ENCODE measurements at places on chromosomes 7 and 10.

GRCh38 chr7:47456210-47456955 lies 125.5 kb downstream of the TNS3 start:
- no peak for DNase-seq

DNA sequence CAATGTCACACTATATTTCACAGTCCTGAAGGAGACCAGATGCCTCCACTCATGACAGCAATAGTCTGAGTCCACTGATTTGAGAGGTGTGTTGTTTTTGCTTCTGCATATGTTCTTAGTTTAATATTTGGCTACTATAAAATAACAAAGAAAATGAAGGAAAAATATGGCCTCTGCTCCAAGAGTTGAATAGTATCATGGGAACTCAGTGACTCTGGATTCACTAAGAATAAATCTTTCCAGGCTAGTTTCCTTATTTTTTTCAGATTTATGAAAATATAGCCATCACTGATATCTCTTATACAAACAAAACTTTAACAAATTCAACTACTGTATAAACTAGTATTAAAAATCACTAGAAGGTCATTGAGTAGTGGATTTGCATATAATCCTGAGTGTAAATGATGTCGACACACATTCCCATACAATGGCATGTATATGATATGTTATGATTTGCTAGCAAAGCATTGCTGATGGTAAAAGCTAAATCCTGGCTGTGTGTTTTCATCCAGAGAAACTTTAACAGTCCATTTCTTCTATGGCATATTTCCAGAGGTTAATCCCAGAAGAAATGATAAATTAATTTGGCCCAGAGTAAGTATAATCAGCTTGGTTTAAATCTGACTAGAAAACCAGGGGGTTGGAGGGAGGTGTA lies 66.0 kb upstream of the VIPR2 start:
- DNase-seq = no peak

DNA sequence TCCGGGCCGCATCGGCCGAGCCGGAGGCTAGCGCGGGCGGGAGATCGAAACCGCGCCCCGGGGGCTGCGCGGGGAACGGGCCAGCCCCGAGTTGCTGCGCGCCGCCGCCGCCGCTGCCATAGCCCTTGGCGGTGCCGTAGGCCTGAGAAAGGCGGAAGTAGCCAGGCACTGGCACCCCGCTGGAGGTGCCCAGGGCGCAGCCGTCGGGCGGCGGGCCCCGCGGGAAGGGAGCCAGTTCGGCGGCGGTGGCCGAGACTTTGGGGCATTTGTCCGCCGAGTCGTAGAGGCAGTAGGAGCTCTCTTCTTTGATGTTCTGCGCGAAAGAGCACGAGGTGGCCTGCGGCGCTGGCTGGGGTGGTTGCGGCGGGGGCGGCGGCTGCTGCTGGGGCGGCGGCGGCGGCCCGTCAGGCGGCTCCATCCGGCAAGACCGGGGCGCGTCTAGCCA lies 587 bp downstream of the HOXA10 start:
- DNase-seq = no peak

GRCh38 chr7:100555701-100556100 lies 16.7 kb downstream of the AGFG2 start:
- DNase-seq = no peak

- no peak for DNase-seq
Measured at GRCh38 chr10:98090822-98091221, 43.6 kb upstream of the R3HCC1L start.

GRCh38 chr10:16948361-16948760 lies 131.1 kb upstream of the RSU1 start:
- DNase-seq = no peak

GRCh38 chr10:91251430-91252056 lies 31.1 kb downstream of the PCGF5 start:
- DNase-seq = peak; percentile 46

DNA sequence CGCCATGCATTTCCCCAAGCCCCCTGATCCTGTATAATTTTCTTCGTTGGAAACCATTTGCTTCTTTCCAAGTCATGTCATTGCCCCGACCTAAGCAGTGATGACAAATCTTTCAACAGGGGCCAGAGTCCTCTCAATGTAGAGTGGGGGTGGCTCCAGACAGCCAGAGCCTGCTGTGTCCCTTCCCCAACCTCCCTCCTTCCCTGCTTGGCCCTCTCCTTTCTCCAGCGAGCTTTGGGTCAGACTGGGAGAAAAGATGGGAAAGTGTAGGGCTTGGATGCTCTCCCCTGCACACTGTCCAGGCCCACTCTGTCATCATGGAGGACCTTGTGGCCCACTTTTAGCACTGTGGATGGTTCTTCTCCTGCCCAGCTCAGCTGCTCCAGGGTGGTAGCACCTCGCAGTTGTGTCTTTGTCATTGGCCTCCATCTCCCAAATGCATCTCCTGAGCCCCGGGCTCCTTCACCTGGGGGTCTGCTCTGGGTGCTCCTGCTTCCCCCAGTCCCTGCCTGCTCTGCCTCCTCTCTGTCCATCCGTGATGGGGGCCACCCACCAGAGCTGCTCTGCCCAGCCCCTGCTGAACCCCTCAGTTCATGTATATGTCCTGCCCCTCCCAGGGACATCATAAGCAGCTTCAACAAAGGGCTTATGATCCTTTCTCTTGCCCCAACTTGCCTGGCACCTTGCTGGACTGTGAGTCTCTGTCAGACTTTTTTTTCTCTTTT lies 37.5 kb downstream of the BTBD16 start:
- no peak for DNase-seq

DNA sequence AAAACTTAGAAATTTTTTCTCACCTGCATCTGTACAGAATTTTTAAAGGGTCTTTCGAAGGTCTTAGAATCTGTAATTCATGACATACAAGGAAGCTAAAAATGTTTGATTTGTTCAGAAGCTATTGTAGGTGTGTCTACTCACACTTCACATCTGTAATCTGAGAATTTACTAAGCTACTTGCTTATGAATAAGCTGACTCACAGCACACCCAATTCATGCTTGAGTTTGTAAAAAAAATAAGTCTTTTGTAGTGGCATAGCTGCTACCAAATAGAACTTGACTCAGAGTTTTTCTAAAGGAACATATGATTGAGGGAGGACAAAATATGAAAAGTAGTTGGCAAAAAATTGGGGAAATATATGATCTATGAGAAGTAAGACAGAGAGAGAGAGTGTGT lies 12.7 kb upstream of the AGR2 start:
- no peak for DNase-seq

GRCh38 chr7:1312136-1313070 lies 79.7 kb downstream of the UNCX start:
- no peak for DNase-seq

GRCh38 chr7:18194616-18195015 lies 167.0 kb upstream of the PRPS1L1 start:
- DNase-seq = no peak

GRCh38 chr10:102537948-102538347 lies 34.2 kb downstream of the SUFU start:
- no peak for DNase-seq

- DNase-seq = no peak
Measured at GRCh38 chr7:123271231-123271630, 71.5 kb upstream of the SLC13A1 start.

DNA sequence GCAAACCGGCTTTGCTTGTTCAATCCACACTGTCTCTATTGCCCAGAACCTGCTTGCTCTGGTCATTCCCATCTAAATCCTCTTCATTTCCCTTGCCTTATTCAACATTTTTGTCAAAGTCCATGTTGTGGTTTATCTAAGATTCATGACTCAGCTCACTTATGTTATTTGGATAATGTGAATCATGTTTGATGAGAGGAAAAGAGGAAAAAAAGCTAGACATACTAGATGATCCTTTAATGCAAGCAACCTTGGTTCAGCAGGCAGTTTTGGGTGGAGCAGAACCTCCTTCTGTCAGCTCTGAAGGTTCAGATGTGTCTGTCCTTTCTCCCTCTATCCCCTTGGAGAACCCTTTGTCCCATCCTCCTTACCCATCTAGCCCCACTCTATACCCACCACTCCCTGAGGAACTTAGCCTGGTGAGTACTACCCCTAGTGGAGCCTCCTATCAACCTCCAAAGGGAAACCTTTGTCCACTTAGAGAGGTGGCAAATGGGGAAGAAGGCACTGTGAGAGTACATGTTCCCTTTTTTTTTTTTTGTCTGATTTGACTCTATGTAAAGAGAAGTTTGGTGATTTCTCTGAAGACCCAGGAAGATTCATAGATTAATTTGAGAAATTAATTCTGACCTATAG lies 2.1 kb upstream of the SAMD9L start:
- no peak for DNase-seq

- DNase-seq = no peak
Measured at GRCh38 chr7:114051871-114052331, 133.1 kb upstream of the PPP1R3A start.

GRCh38 chr10:118501171-118501570 lies 94.3 kb downstream of the PRLHR start:
- DNase-seq = no peak

- no peak for DNase-seq
Measured at GRCh38 chr7:141122736-141123135, 48.9 kb downstream of the TMEM178B start.
